Osteoblast (primary cell): ENCODE measurements at places on chromosomes 5 and 9. TPM values are rescaled to one million over a fixed set of nuclear protein-coding genes. Genes with fewer than 3 reads are reported as not detected.
A peak's percentile ranks its signal among the peaks of the same experiment; 100 is the strongest.

DNA sequence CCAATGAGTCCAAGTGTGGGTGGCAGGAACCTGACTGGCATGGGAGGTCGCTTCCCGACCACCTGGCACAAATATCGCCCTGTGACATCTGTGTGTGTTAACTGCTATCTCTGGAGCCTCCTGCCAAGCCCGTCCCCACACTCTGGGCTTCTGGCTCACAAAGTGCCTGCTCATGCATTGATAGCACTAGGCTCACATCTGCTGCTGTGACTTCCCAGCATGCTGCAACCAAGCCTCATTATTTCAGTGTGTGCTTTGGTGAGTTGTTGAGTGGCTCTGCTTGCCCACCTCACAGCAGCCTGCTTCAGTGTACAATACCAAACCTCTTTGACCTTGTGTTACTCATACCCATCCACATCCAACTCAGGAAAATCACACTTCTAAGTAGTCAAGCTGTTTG lies 139.8 kb downstream of the APBA1 start:
- no peaks in the 10 kb centered on the region for H3K36me3 ChIP-seq
- peaks cover 9% of the 10 kb centered on the region for H3K4me1 ChIP-seq
- H3K4me3 ChIP-seq, result no peak overlapping the region
- no peaks in the 10 kb centered on the region for H3K27me3 ChIP-seq
- no peak overlapping the region for H3K27ac ChIP-seq

DNA sequence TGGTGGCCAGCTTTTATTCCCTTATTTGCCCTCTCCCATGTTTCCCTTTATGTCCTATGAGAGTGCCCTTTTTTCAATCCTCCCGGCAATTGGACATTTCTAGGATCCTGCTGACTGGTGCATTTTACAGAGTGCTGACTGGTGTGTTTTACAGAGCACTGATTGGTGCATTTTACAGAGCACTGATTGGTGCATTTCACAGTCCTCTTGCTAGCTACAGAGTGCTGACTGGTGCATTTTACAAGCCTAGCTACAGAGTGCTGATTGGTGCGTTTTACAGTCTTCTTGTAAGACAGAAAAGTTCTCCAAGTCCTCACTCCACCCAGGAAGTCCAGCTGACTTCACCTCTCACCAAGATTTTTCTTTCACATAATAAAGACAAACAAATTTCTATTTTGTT lies 15.4 kb upstream of the FANCC start:
- H3K4me3 ChIP-seq, result no peak overlapping the region
- H3K4me1 ChIP-seq, result no peaks in the 10 kb centered on the region
- no peaks in the 10 kb centered on the region for H3K27me3 ChIP-seq
- H3K27ac ChIP-seq, result no peak overlapping the region
- no peak for DNase-seq

GRCh38 chr9:86200599-86201162 lies 58.8 kb downstream of the C9orf153 start:
- no peak for DNase-seq
- no peaks in the 10 kb centered on the region for H3K36me3 ChIP-seq
- H3K27me3 ChIP-seq, result peaks cover 6% of the 10 kb centered on the region
- H3K4me1 ChIP-seq, result no peaks in the 10 kb centered on the region
- H3K27ac ChIP-seq, result no peak overlapping the region

DNA sequence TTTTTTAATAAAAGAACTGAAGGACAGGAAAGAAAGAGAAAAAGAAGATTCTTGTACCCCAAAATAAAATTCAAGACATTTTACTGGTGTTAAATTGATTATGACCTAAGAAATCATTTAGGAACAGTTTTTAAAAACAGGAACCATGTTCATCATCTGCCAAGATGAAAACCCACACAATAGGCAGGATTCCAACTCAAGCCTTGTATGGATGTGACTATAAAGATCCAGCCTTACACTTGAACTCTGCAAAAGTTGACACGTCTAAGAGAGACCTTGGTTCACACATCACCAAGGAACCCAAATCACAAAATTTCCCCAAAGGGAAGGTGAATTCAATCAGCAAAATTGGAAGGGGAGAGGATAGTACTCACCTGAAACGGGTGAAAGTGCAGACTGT lies 82.6 kb downstream of the SMIM23 start:
- peaks cover 50% of the 10 kb centered on the region for H3K4me1 ChIP-seq
- no peaks in the 10 kb centered on the region for H3K27me3 ChIP-seq
- H3K4me3 ChIP-seq, result no peak overlapping the region

GRCh38 chr9:132769906-132770769 lies 99.9 kb downstream of the GTF3C4 start:
- no peaks in the 10 kb centered on the region for H3K4me1 ChIP-seq
- peak overlapping the region; percentile 94 for H3K27ac ChIP-seq
- H3K36me3 ChIP-seq, result no peaks in the 10 kb centered on the region

GRCh38 chr5:101176605-101177004 lies 273.5 kb upstream of the ST8SIA4 start:
- no peaks in the 10 kb centered on the region for H3K4me1 ChIP-seq
- H3K36me3 ChIP-seq, result no peaks in the 10 kb centered on the region
- no peak overlapping the region for H3K4me3 ChIP-seq

DNA sequence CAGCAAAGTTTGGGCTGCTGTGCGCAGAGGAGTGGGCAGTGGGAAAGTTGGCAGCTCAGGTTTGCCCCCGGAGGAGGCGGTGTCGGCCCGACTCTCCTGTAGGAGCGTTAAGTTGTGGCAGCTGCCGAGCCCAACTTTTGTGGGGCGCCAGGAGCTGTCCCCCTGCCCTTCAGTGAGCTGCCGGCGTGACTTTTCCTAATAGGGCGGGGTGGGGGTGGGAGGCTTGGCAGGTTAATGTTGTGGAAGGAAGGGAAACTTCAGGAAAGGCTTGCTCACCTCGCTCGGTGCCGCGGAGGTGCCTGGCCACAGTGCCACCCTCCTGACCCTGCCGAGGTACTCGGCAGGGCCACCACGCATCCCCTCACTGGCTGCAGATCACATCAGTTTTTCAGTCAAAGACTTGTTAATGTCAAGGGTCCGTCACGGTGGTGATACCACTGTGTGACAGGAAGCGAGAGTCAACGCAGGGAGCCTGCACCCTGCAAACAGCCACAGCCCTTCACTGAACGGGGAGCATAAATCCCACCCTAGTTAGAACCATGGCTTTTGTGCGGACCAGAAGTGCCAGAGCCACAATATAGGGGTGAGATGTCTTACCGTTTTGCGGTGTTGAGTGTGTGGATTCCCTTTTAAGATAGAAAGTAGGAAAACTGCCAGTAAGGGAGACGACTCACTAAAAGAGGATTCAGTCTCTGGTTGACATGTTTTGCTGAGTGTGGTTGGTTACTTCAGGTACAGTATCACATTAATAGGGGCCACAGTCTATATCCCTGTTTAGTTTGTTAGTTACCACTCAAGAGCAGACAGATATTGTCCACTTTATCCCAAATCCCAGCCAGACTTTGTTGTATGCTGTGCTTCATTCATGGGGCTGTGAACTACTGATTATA lies 796 bp downstream of the LNPEP start:
- peak overlapping the region; percentile 72 for H3K27ac ChIP-seq
- H3K27me3 ChIP-seq, result no peaks in the 10 kb centered on the region
- no peaks in the 10 kb centered on the region for H3K36me3 ChIP-seq
- DNase-seq, result peak; percentile 66

DNA sequence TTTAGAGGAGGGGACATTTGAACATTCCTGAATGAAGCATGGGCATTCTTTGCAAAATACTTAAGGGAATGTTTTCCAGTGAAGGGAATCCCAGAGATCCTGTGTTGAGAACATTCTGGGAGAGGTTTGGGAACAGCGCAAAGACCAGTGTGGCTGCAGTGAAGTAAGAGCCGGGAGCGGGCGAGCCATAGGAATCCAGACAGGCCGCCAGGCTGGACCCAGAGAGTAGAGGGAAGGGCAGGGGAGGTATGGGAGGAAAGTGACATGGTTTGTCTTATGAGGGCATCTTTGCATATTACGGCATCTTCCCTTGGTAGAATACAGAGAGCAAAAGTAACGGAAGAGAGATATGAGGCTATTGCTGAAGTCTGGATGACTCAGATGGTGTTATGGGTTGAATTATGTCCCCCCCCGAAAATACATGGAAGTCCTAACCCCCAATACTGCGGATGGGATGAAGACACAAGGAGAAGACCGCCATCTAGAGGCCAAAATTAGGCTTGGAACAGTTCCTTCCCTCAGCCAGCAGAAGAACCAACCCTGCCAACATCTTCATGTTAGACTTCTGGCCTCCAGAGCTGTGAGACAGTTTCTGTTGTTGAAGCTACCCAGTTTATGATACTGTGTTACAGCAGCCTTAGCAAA lies 268.2 kb downstream of the MAST4 start:
- no peaks in the 10 kb centered on the region for H3K36me3 ChIP-seq
- H3K27me3 ChIP-seq, result peaks cover 11% of the 10 kb centered on the region
- no peak for DNase-seq

Gene SLC9A3
- total RNA-seq, result 1.2 and 1.4 TPM in 2 replicates

Gene BASP1
- total RNA-seq, result 242 and 272 TPM in 2 replicates

Gene PHAX
- total RNA-seq, result 55.4 and 61.9 TPM in 2 replicates

Gene NUTM2F
- not detected in 2 replicates for total RNA-seq

Gene PRUNE2
- 59.2 and 80.0 TPM in 2 replicates for total RNA-seq
